Neural progenitor cell (in vitro differentiated cells): ENCODE measurements at places on chromosomes 6 and 20.

GRCh38 chr6:168232062-168232461 lies 87.5 kb downstream of the DACT2 start:
- DNase-seq, result no peak

GRCh38 chr20:39553120-39553519 lies 591.0 kb downstream of the DHX35 start:
- no peak for DNase-seq

GRCh38 chr6:30060606-30061091 lies 416 bp upstream of the POLR1H start:
- peak; percentile 64 for DNase-seq

DNA sequence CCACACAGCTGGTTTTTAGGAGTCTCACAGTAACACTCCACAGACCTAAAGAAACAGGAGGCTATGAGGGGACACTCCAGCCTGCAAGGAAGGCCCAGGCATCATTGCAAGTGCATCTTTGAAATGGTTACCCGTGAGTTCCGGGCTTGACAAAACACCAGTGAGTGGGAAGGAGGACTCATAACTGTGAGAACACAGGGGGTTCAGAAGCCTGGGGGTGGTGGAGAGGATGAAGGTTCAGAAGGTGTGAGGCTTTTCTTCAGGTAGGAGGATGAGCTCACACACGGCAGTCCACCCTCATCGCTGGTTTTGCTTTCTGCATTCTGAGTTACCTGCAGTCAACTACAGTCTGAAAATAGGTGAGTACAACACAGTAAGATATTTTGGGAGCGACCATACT lies 39.9 kb downstream of the MAP7 start:
- no peak for DNase-seq

DNA sequence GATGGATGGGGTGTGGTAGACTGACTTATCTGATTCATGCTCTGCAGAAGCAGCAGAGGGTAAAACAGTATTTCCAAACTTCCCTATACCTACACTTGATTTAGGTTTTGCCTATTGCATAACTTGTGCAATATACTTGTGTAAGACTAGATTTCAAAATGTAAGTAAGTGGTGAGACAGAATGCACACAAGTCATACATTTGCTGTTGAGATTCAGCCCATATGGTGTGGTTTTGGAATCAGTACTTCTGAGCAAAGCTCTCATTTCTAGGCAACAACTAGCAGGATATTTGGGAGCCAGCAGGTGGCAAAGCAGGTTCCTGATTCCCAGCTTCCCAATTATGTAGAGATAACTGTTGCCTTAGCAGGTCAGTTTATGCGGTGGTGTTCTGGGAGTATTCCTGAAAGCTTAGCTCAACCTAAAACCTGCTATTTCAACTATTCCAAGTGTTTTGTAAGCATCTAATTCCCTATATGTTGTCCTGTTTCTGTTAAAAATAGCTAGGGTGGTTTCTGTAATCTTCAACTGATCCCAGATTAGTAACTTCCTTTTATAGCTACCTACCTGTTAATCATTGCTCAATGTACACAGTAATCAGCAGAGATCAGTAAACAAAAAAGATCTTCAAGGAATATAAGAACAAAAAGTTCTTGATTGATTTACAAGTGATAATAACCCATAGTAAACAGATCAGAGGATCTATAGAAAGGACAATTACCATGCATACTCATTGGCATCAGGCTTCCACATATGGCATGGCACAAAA lies 8.5 kb upstream of the FABP7 start:
- DNase-seq, result peak; percentile 34

DNA sequence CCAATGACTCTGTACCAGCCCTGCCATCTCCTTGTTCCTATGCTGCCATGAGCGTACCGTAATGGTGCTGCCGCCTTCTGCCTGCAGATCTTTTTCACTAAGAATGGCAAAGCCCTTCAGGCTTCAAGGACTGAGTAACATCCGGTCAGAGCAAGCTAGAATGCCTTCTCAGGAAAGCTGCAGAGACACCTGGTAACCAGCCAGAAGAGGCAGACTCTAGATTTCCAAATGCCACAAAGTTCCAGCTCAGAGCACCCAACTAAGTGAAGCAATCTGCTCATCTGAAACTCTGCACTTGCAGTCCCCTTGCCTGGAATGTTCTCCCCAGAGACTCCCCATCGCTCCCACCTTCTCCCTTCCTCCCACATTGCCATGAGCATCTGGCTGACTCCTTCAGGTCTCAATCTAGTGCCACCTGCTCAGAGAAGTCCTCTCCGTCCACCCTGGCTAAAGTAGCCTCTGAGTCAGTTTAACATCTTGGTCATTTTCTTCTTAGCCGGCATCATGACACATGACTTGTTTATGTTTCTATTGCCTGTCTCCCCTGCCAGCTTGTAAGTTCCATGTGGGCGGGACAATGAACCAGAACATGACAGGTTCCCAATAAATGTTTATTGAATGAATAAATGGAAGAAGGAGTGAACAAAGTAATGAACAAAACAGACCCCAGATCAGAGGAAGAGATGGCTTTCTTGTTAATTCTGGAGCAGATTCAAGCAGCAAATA lies 6.9 kb upstream of the OCSTAMP start:
- no peak for DNase-seq

DNA sequence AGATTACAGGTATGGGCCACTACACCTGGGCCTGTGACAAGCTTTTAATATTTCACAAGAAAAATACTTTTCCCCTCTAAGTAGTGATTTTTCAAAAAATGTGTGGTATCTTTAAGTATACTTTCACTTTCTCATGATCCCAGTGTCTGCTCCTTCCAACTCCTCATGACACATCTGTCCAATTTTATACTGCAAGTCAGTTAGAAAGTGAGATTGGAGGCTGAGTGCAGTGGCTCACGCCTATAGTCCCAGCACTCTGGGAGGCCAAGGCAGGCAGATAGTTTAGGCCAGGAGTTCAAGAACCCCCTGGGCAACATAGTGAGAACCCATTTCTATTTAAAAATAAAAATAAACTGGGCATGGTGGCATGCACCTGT lies 20.2 kb downstream of the PIM1 start:
- DNase-seq, result no peak

DNA sequence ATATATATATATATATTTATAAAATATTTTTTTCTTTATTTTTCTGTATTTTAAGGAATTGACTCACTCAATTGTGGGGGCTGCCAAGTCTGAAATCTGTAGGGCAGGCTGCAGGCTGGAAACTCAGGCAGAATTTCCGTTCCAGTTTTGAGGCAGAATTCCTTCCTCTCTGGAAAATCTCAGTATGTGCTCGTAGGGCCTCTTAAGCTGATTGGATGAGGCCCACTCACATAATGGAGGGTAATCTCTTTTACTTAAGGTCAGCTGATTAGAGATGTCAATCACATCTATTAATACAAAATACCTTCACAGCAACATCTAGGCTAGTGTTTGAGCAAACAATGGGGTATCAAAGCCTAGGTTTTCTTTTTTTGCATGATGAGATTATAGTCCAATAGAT lies 244.7 kb upstream of the RNF24 start:
- no peak for DNase-seq

- DNase-seq, result peak; percentile 85
These were observed 572 bp downstream of the SLC2A4RG start for GRCh38 chr20:63740070-63740626.

DNA sequence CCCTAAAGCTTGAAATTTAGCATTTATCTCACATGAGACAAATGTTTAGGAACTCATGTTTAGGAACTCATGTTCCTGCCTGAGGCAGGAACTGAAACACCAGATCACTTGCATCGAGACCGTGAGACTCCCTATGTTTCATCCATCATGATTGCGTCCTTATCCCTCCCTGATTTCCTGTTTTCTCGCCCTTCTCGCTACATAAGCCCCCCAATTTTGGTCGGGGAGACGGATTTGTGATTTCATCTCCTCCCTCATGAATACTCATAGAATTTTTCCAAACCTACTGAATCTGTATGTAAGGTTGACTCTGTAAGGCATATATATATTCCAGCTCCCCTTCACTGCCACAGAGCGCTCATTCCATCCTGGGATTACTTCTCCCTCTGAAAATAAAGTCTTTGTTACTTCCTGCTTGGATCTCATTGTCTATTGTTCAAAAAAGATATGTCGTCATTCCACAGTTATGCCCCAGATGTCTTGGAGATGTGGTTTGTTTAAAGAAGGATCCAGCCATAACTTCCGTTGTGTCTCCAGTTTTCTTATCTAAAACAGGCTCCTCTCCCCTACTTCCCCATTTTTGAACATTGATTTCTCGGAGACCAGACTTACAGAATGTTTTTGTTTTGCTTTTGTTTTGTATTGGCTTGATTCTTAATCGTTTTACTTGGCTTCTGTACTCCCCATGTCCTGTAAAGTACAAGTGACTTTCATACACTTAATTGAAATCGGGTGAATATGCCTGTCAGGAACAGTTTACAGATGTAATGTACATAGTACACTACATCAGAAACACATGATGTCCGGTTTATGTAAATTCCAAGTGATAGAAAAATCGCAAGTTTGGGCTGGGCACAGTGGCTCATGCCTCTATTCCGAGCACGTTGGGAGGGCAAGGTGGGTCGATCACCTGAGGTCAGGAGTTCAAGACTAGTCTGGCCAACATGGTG lies 118.7 kb downstream of the HFE start:
- DNase-seq, result no peak

GRCh38 chr20:63382551-63383300 lies 21.6 kb upstream of the CHRNA4 start:
- no peak for DNase-seq

GRCh38 chr6:168746013-168746412 lies 305.0 kb downstream of the SMOC2 start:
- no peak for DNase-seq

DNA sequence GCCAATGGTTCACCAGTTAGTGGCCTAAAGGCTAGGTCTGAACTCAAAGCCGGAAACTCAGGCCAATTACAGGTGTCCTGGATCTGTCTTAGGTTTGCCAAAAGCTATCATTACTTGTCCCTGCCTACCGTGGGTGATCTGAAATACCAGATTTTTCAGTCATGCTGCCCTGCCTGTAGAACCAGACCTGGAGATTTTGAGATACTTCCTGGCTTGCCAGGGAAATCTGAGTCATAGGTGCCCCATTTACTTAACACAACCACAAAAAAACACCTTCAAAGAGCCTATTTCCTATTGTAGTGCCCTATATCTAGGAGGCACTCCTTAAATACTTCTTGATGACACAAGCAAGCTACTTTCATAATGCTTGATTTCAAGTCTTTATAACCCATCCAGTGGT lies 13.9 kb upstream of the RANBP9 start:
- DNase-seq, result no peak
